ENCODE measurements at places on chromosomes 12 and 14.

GRCh38 chr14:83697099-83697498, 1832.8 kb upstream of the FLRT2 start:
- no peak for DNase-seq

DNA sequence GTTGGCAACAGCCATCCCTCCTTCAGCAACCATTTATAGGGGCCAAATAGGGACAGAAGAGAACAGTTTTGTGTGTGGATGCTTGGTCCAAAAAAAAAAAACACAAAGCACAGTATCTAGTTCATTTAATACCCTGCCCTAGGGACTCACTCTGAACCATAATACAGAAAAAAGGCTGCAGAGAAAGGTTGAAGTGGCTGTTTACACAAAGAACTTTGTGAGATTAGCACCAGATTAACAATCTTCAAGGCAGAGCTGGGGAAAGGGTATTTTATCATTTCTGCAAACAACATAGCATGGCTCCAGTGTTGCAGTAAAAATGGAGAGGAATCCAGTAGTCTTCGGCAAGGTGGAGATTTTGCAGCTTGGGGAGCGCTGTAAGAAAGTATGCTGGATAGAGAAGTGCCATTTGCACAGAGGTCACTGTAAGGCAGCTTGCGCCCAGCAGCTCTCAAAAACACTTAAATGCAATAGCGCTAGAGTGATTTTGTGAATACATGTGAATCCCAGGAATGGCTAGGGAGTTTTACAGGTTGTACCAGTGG, 124.2 kb upstream of the PLEKHA5 start:
- no peak for DNase-seq

GRCh38 chr12:55713721-55714120, 2.1 kb upstream of the BLOC1S1 start:
- no peak for DNase-seq

- no peak for DNase-seq
Observed at GRCh38 chr14:77220246-77221017, 38.8 kb downstream of the TMEM63C start.

DNA sequence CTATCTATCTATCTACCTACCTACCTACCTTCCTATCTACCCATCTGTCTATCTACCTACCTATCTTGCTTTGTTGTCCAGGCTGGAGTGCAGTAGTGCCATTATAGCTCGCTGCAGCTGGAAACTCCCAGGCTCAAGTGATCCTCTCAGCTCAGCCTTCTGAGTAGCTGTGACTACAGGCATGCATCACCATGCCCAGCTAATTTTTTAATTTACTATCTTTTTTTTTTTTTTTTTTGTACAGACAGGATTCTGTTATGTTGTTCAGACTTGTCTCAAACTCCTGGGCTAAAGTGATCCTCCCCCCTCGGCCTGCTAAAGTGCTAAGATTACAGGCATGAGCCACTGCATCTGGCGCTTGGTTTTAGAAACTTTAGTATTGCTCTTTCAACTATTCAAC, 762.4 kb downstream of the SLC6A15 start:
- no peak for DNase-seq

DNA sequence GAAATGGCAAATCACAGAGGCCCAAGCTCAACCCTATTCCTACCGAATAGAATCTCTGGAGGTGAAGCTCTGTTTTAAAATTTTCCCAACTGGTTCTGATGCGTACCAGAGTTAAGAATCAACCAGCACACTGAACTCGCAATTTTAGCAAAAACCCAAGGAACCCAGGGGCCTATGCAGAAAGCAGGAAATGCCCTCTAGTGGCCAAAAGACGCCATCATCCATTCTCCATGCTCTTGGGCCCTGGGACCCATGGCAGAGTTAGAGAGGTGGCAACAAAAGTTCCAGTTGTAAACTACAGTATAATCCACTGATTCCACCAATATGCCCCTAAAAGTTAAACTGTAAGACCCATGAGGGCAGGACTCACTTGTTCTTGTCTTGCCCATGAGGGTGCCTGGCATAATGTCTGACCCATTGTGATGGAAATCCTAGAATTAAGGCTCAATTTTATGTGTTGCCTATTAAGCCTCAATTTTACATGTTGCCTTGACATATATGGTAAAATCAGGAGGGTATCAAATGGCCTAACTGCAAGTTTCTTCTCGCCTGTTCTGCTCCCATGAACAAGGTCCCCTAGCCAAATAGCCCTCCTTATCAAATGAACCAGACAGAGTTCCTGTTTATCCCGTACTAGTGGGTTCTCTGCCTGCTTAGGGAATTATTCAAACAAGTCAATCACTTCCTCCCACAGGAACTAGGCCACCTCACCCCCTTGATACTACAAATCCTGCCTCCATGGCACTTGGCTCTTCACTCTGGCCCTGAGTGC, 137.5 kb upstream of the CPM start:
- DNase-seq, result no peak

Measured in breast epithelium (tissue), 4 donors.